IMR-90 (cell line): ENCODE measurements at places on chromosomes 3 and 15. TPM values are rescaled to one million over a fixed set of nuclear protein-coding genes. Genes with fewer than 3 reads are reported as not detected.

- DNase-seq = peak; percentile 7
These were observed 175.1 kb downstream of the PTPRG start for GRCh38 chr3:61736506-61736905.

GRCh38 chr3:86986671-86987420, 4.1 kb downstream of the VGLL3 start:
- DNase-seq = peak; percentile 65

- peak; percentile 29 for DNase-seq
These were observed 29.7 kb downstream of the EFCAB12 start for GRCh38 chr3:129398803-129399144.

DNA sequence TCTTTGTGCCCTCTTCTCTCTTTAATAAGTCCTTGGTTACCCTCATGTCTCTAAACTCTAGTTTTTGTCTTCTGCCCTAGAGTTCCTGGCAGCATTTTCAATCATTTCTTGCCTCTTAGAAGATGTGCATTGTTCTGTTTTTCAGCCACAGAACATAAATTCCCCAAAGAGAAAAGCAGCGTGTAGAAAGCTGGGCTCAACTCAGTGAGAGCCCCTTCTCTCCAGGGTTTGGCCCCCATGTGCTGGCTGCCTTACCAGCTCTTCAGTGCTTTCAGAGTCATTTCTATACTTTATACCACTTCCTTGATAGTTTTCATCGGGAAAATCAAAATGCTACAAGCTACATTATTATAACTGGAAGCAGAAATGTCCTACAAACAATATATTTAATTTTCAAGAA, 369.1 kb upstream of the GRM7 start:
- no peak for DNase-seq

GRCh38 chr3:49841126-49841696, 15.2 kb downstream of the TRAIP start:
- DNase-seq = no peak

GRCh38 chr15:29822684-29823459, 604 bp upstream of the TJP1 start:
- peak; percentile 83 for DNase-seq

- DNase-seq = no peak
These were observed 40.4 kb downstream of the ACSBG1 start for GRCh38 chr15:78193731-78194567.

- peak; percentile 16 for DNase-seq
These were observed 30.2 kb downstream of the ZBTB11 start for GRCh38 chr3:101646726-101647125.

DNA sequence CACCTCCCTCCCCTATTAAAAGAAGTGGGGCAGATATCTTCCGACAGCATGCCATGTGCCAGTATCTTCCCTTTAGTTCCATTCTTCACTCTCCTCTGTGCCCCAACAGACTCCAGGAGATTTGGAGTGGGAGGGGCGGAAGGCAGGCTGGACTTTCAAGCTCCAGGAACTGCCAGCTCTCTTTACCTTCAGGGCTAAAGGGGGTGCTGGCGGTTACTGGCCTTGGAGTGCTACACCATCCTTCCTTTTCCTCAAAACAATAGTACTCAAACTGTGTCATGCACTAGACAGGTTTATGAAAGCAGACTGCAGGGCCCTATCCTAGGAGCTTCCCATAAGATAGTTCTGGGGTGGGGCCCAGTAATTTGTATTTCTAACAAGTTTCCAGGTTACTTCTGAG, 6.0 kb downstream of the LINS1 start:
- DNase-seq = no peak

GRCh38 chr15:52014616-52015015, 4.4 kb upstream of the MAPK6 start:
- no peak for DNase-seq

MED12L gene
- 0.18 and 0.28 TPM in 2 replicates for total RNA-seq

ACKR4 gene
- total RNA-seq = 0.18 TPM in 1 of 2 replicates, not detected in the other

RIOX2 gene
- 26.7 and 27.8 TPM in 2 replicates for total RNA-seq

CCNDBP1 gene
- total RNA-seq = 33.9 and 40.3 TPM in 2 replicates
